ENCODE measurements at places on chromosomes 3 and 15.

- DNase-seq = no peak
Measured at GRCh38 chr3:73188707-73189106, 127.2 kb downstream of the EBLN2 start.

DNA sequence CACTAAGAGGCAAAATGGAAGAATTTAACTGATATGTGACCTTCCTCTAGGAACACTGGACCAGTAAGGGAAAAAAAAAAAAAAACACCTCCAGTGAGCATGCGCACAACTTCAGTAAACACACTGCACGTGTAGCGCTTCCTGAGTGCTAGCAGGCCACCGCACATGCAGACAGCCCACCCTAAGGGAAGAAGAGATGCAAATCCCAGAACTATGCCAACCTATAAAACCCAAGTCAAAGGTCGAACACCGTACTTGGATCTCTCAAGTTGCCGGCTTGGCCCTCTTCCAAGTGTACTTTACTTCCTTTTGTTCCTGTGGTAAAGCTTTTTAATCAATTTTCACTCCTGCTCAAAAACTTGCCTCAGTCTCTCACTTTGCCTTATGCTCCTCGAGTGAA, 64.5 kb upstream of the CADPS start:
- no peak for DNase-seq

DNA sequence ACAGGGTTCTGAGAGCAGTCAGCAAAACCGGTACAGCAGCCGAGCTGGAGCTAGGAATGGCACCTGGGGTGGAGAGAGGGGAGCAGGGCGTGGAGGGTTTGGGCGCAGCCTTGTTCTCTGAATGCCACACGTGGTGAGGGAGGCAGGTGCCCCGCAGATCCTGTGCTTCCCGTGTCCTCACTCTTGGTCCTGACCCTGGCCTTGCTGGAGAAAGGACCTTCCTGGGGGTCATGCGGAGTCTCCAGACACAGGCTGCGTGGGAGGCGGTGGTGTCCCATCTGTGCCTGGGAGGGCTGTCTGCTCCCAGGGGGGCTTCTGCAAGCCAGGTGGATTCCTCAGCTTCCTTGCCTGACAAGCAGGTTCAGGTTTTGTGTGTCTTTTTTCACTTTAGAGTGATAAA, 244.7 kb upstream of the LYSMD4 start:
- DNase-seq = no peak

GRCh38 chr15:41827880-41828806, at the start of gene JMJD7:
TSS of gene JMJD7 (plus strand) at chr15:41828092. CDS start at chr15:41828125, 33 bp downstream.
- peak; percentile 83 for DNase-seq

- no peak for DNase-seq
Measured at GRCh38 chr15:39587096-39587721, 6.3 kb downstream of the THBS1 start.

All from HCEC 1CT (cell line).